RPMI8226 (cell line): ENCODE measurements at places on chromosomes 5 and 9.

DNA sequence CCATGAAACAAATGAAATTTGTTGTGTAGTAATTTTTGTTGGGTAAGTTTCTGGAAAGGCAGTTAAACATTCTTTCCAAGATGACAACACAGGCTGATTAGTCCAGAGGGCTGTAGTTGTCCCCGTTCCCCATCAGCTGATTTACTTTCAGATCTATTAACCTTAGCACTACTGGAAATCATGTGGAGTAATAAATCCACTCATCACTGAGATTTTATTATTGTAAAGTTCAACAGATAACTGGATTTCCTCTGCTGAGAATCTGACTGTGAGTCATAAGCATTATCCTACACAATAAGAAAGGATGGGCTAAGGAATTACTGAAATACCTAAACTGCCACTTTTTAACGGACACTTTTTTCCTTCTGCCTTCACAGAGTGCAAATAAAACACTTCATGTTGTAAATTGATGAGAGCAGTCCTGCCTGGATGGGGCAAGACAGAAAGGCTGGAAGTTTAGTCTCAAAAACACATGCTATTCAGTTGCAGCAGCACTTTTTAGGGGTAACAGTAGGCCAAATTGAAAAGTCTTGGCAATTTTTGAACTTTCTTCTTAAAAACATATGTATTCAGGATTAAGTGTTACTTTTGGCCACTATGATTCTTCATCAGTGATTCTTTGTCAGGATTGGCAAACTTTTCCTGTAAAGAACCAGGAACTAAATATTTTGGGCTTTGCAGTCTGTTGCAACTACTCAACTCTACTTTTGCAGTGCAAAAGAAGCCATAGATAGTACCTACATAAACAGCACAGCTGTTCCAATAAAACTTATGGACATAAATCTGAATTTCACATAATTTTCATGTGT, 7.0 kb downstream of the STOM start:
- no peak for DNase-seq

DNA sequence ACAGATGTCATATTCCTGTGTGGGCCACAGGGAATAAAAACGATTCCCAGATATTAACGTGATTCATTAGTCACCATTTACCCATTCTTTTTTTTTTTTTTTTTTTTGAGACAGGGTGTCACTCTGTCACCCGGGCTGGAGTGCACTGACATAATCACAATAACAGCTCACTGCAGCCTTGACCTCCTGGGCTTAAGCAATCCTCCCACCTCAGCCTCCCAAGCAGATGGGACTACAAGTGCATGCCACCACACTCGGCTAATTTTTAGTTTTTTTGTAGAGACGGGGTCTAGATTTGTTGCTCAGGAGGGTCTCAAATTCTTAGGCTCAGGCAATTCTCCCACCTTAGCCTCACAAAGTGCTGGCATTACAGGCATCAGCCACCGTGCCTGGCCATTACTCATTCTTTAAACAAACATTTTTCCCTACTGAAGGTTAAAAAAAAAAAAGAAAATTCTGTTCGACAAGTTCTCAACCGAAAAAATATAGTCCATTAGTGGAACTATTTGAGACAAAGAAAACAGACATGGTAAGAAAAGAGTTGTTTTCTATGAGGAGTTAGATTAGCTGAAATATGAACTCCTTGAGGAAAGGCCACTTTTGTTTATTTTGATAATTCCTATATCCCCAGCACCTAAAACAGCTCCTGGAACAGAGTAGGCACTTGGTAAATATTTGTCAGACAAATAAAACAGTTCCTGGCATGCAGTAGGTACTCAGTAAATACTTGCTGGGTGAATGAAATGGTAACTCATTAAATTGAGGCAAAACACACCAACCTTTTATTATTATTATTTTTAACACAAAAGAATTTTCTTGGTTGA, 32.1 kb upstream of the PDCL start:
- no peak for DNase-seq

- no peak for DNase-seq
These were observed 3.2 kb upstream of the TICAM2 start for GRCh38 chr5:115605436-115605835.

DNA sequence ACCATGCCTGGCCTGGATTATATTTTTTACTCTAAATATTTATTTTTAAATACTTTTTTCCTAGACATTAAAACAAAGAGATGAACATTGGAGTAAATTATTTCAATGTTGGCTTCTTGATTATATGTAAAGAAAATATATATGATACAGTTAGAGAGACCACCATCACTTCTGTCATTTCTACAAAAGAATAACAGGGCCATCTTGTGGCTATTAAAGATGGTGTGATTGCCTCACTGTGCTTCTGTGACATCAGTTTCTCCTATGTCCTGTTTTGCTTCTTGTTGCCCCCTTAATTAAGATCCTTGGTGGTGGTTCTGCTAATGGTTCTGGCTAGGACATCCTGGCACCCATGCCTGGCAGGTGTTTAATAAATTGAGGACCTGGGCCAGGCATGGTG, 32.9 kb downstream of the NDFIP1 start:
- DNase-seq: no peak

GRCh38 chr5:128778474-128778873, 186.8 kb upstream of the SLC27A6 start:
- DNase-seq: no peak

DNA sequence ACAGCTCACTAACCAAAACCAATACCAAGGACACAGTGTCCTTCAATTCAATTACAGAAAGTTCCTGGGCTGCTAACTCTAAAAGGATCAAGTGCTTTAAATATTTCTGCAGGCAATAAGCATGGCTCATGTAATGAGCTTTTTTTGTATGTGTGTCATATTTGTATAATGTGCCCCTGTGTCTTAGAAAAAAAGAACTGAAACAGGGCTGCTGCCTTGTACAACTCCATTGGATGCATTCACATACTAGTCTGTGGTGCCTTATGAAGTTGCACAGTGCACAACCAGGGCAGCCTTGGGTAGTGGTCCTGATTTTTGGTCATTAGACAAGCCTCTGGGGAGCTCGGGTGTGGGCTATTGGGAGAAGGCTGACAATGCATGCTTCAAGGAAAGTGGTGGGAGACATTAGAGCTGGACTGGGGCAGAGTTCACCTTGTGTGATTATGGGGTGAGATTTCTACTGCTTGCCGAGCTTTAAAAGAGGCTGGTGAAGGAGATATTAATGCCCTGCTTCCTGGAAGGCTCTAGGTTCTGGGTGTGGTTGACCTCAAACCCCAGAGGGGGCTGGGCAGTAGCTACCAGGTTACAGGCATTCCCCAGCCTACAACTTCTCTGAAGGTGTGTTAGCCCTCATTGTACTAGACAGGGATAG, 3.6 kb upstream of the CPEB4 start:
- DNase-seq: peak; percentile 81

DNA sequence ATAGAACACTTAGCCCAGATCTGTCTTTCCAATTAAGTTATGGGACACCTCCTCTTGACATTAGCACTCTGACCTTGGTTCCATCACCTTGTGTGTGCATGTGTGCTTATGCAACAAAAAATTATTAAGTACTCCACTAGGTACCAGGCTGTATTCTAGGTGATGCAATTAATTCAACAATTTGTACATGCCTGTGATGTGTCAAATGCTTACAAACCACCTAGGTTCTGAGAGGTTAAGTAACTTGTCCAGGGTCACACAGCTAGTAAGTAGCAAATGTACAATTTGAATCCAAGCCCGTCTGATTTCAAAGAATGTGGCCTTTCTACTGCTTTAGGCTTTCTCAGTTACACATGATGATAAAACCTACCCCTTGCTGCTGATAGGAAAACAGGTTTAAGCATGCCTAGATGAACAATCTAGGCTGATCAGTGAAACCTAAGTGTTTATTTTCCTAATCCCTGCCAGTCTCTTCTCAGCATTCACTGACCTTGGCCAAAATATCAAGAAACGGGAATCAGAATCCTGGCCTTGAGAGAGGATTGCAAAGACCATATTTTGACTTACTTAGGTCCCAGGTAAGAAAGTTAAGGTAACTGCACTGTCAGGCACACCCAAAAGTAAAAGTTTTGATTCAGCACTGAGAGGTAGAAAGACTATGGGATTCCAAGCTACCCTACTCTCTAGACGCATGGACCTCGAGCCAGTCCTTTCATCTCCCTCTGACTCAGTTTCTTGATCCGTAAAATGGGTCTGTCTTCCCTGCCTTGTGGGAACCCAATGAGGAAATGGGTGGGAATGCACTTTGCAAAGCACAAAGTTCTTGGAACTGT, 1.0 kb downstream of the TBC1D2 start:
- DNase-seq: no peak

- no peak for DNase-seq
These were observed 32.3 kb downstream of the MARCHF11 start for GRCh38 chr5:16147179-16147900.

DNA sequence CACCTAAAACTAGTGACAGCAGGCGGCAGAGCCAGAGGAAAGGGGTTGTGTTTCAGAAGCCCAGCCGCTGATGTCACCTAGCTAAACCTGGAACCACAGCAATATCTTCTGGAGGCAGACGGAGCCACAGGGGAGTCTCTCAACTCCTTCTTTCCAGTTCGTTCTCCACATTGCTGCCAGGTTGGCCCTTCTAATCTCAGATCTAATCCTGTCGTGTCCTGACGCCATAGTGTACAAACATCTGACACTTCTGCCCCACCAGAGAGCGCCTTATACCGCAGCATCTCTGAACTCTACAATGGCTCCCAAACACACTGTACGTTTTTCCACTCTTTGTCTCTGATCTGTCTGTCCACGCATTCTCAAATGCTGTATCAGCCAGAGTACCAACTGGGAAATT, 240.0 kb downstream of the SMARCA2 start:
- no peak for DNase-seq

DNA sequence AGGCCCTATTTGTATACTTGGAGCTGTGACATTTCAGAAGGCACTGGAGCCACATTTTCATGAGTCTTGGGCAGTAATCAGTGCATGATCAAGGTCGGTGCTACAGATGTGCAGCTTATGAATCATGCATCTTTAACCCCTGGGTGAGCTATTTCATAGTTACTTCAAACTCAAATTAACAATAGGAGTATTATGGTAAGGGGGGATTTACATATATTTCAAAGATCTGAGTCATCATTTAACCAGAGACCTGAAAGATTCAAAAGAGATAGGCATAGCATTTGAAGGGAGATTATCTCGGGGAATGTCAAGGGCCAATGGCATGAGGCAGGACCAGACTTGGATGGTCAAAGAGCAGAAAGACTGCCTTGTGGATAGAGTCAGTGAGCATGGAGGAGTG, 169.0 kb upstream of the GRIN3A start:
- no peak for DNase-seq
